ENCODE measurements at places on chromosomes 7 and 10.
A peak's percentile ranks its signal among the peaks of the same experiment; 100 is the strongest.

- peak; percentile 61 for DNase-seq
Measured at GRCh38 chr10:112956631-112957350, 6.7 kb downstream of the TCF7L2 start.

- no peak for DNase-seq
Measured at GRCh38 chr7:151310578-151310977, 31.0 kb upstream of the NUB1 start.

DNA sequence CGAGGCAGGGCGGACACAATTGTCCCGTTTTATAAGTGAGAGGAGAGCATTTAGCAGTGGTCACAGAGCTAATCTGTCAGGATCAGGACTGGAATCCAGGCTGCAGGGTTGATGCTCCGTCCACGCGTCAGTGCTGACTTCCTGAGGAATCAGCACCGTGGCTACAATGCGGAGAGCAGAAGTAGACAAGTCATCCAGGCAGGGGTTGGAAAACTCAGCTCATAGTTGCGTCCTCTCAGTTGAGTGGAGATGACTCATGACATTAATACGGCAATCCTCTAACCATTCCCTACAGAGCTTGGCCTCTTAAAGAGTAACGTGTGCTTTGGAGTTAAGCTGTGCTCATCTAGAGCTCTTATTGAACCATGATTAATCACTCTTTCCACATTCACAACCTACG lies 17.1 kb upstream of the HTR5A start:
- no peak for DNase-seq

- no peak for DNase-seq
Measured at GRCh38 chr10:80253266-80253962, 36.0 kb downstream of the MAT1A start.

- no peak for DNase-seq
Measured at GRCh38 chr7:145360511-145361100, 524.8 kb upstream of the TPK1 start.

GRCh38 chr10:116888380-116889055 lies 39.2 kb downstream of the ENO4 start:
- peak; percentile 63 for DNase-seq

DNA sequence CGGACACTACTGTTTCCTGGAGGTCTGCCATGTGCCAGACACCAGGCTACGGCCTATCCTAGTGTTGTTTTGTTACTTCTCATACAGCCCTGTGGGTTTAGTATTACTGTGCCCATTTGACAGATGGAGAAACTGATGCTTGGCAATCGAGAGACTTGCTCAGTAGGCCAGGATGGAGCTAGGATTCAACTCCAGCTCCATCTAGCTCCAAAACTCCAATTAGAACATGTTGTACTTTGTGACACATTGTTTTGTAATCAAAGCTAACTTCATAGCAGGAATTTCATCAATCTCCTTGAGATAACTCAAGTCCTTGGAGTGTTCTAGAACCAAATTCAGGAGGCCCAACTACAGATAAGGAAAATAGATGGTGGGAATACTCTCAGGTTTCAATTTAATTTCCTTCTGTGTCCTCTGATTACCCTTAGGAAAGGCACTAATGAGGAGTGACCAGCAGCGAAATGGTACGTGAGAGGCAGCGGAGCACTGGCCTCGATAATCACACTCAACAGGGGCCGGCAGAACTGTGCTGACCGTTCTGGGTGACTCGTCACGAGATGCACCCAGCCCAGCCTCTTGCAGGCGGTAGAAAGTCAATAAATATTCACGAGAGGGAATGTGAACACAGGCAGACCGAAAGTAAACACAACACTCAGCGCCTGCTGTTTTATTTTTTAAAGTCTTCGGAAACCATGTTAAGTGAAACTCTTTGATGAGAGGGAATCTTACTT lies 269.6 kb upstream of the NEBL start:
- no peak for DNase-seq

- no peak for DNase-seq
Measured at GRCh38 chr7:83532219-83532618, 116.7 kb downstream of the SEMA3E start.

- DNase-seq = no peak
Measured at GRCh38 chr7:80154656-80155333, 20.2 kb downstream of the GNAI1 start.

GRCh38 chr7:70788276-70788675 lies 343.7 kb upstream of the GALNT17 start:
- peak; percentile 33 for DNase-seq

- DNase-seq = no peak
Measured at GRCh38 chr10:34698979-34699378, 116.1 kb downstream of the PARD3 start.

DNA sequence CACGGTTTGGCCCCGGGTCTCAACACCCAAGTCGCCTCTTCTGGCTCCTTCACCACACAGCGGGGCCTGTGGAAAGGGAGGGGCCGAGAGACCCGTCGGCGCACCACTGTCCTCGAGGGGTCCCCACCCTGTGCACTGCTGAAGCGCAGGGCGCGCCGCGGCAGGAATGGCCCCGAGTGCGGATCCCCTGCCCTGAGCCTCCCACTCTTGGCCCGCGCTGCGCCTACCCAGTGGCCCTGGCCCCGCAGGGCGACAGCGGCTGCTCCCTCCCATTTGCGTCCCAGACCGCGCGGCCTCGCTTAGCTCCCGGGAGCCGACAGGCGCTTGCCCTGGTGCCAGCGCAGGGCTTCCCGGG lies 2.1 kb upstream of the SFMBT2 start:
- peak; percentile 60 for DNase-seq

DNA sequence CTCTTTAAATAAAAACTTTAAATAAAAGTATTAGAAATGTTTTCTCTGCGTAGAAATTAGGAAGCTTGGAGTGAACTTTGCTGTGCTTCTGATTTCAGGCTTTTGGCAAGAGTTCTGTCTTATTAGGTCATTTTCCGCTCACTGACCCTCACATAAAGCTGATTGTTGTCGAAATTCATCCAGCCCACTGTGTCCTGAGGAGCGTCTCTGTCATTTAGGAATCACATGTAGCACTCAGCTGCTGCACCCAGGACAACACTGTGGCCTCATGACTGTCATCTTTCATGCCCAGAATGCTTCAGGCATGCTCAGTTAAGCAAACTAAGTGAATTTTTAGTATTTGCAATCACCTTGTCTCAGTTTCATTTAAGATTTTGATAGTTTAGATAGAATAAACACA lies 57.8 kb upstream of the MSRB2 start:
- no peak for DNase-seq

DNA sequence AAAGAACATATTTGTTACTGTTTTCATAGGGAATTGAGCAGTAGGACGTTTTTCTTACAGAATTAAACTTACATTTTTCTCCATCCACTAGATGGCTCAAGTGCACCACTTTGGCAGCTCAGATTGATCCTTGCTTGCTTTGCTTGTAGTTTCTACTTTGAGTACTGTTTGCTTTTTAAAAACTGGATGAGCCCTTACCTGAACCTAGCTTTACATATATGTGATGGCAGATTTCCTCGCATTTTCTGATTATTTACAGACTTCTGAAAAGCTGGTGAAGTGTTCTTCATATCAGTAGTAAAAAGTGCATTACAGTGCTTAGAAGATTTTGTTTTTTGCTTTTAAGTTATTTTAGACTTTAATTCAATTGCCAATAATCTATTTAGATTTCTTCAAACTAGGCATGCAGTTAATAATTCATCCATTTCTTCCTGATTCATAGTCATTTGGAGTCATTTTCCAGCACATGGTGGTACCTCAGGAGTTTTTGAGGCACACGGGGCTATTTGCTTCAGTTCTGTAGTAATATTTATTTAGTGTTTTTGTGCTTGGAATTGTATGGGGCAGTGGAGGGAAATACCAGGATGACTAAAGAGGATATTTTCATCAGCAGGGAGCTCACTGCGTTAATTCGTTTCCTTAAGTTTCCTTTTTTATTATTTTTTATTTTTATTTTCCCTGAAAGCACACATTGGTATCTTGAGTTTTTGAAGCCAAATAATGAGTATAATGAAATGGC lies 57.3 kb downstream of the MAPK8 start:
- peak; percentile 79 for DNase-seq

DNA sequence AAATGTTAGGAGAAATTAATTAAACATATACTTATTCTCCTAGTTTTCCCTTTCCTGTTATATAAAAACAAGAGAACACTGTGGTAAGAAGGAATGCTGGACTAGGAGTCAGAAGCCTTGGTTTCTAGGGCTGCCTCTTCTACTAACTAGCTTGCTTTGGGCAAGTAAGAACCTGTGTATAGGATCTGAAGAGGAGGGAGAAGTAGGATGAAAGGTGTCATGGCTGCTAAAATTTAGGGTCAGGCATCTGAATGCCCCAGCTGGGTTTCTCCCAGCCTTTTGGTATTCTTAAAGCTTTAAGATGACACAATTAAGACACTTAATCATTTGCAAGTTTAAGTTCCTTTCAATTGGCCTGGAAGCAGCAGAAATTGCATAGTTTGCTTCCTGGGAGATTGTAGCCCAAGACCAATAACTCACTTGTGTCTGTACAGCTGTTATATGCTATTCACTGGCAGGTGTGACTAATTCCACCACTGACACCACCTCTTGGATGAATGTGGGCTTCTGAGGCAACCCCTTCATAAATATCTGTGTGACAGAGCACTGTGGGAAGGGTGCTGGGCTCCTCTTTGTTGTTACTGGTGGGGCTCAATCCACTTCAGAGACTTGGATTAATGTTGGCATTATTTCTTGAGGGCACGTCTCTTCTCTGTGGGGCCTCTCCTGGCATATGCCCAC lies 137.2 kb downstream of the LRMDA start:
- DNase-seq = no peak

- DNase-seq = no peak
Measured at GRCh38 chr10:18683427-18683826, 24.2 kb downstream of the ARL5B start.

DNA sequence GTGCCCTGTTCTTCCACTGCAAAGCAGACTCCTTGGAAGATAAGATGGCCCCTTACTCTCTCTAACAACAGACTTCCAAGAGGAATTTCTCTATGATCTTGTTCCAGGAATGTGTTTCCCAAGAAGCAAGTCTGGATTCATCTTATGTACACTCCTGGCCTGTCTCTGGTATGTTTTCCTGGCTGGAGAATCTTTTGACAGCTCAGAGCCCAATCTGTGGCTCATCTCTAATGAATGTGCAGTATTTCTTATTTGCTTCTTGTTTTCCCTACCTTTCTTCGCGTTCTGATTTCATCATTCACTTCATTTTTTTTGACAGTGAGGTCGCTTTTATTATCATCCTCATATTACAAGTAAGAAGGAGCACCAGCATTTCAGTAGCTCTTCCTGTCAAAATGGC lies 53.0 kb upstream of the PITRM1 start:
- DNase-seq = no peak

DNA sequence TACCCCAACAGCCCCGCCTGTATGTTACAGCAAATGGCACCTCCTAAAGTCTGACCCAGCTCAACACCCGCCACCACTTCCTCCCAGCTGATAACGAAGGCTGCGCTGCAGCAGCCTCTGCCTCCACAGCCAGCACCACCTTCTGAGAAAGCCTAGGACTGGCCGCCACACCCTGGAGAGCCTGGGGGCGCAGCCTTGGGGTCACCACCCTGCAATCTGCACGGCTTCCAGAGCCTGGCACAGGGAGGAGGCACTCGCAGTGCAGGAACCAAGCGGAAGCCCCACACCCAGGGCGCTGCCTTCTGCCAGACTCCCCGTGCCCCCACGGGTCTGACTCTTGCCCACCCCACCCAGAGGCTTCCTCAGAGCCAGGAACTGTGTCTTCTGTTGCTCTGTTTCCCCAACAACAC lies 112.5 kb downstream of the MAD1L1 start:
- no peak for DNase-seq

- DNase-seq = peak; percentile 72
Measured at GRCh38 chr7:140326116-140326928, 72.0 kb downstream of the SLC37A3 start.

DNA sequence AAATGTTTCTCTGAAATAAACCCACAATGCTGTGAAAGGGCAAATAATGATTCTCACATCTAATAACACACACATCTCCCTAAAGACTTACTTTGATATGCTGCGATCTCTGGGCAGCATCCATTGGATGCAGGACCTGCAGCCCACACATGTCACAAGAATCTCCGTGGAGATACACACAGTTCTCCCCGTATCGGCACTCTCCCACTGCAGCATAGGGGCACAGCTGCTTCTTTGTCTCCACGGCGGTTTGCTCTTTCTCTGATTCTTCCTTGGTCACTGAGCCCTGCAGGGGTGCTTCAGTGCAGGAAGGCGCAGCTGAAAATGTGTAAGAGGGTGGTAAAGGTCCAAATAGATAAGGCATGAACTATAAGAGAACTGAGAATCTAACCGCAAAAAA lies 20.4 kb downstream of the MKRN1 start:
- no peak for DNase-seq

DNA sequence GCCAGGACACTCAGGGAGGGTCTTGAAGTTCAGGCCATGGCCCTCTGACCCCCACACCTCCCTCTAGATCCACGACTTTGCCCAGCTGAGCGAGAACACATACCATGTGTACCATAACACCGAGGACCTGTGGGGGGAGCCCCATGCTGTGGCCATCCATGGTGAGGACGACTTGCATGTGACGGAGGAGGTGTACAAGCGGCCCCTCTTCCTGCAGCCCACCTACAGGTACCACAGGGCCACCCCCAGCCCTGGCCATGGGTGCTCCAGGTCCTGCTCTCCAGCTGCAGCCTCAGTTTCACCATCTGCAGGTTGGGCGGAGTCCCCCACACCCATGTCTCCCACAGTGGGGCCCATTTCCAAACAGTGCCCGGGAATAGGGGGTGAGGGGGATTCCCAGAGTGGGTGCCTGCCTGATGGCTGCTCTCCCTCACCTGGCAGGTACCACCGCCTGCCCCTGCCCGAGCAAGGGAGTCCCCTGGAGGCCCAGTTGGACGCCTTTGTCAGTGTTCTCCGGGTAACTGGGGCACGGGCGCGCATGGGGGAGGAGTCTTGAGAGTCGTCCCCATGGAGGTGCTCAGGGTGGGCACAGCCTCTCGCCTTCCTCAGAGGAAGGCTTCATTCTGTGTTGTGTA lies 54.1 kb downstream of the PALD1 start:
- no peak for DNase-seq

DNA sequence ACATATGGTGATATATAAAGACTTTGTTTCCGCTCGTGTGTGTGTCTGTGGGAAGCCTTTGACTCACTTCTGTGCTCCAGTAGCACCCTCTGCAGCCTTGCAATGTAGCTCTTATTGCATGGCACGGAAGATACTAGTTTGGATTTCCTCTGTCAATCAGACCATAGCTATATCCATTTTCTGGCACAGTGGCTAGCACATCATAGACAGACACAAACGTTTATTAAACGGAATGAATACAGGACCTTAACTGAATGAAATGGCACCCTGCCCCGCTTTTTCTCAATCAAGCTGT lies 124.0 kb upstream of the PTPN20 start:
- no peak for DNase-seq

- DNase-seq = peak; percentile 74
Measured at GRCh38 chr10:88991161-88991898, 732 bp downstream of the FAS start.

GRCh38 chr7:134509010-134509409 lies 18.4 kb upstream of the AKR1B10 start:
- DNase-seq = no peak

DNA sequence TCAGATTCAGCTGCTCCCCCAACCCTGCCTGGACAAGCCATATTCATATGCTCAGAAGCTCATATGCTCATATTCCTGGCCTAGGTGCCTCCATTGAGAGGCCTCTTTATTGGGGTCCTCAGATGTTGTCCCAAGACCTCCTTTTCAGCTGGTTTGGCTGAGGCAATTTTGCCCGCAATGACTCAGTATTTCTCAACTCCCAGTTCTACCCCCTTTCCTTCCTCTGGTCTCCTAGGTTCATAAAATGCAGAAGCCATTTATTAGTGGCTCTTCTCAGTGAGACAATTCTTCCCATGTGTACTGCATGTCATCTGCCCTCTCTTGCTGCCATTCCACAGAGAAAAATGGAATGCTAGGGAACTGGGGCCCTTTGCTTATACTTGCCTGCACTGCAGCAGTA lies 110.7 kb downstream of the INHBA start:
- no peak for DNase-seq
